ENCODE measurements at places on chromosomes 2 and 18.

DNA sequence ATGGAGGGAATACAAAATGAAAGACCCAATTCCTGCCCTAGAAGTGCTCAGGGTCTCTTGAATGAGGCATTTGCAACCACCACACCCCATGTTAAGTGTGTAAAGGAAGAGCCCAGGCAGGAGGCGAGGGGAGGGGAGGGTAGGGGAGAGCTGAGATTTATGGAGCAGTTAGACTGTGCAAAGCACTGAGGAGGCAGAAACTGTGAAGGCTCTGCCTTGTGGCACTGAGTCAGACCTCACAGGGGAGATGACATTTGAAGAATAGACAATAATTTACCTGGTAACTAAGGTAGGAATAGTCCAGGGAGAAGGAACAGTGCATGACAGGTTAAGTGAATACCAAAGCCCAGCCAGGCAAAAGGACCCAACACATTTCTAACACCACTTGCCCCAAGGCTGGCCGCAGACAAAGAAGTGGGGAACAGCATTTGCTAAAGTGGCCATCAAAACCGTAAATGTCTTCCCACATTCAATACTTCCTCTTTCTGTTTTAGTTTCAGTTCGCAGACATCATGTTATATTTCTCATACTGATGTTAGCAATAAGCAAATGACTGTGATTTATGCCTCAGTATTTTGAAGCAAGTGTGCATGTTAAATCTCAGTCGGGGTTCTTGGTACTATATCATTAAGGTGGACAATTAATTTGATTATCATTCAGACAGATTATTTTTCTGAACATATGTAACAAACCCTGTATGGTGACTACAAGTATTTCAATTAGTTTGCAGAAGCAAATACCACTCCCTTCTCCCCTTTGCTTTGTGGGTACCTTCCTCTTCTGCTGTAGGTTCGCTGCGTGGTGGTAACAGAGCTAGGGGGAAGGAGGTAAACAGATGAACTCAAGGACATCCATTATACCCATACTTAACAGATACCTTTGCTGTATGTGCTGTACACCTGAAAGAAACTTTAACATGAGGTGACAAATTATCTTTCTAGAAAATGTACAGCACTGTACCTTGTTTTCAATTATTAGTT lies 27.5 kb downstream of the CDH20 start:
- DNase-seq: no peak

- DNase-seq: no peak
Observed at GRCh38 chr2:38430196-38430595, 53.1 kb upstream of the ATL2 start.

DNA sequence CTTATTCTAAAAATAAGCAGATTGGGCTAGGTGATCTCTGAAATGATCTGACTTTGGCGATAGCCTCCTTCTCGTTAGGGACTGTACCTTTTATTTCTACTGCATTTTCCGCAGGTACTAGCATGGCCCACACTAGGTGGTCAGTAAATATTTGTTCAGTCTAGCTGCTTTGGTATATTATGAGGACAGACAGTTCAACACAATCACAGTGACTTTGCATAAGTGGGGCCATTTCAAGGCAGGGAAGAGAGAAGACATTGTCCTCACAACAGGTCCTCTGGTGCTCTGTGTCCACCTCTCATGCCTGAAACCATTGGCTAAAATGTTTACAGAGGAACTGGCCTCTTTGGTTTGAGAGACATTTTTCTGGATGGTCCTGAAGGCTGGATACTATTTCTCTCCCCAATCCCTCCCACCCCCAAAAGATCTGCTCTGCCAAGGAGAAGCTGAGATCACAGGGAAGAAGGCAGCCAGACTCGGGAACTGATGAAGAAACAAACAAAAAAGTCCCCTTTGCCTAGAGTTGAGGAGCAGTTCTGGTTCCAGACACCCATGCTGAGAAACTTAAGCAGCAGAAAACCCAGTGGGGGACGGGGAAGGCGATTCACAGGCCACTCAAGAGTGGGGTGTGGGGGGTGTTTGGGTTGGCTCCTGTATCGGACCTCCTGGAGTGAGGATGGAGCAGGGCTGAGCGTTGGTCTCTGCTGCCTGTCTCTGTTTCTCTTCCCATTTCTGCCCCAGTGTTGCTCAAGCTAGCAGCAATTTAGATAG lies 2.9 kb upstream of the TNP1 start:
- DNase-seq: no peak

- DNase-seq: no peak
Observed at GRCh38 chr2:8740136-8740535, 58.3 kb downstream of the ID2 start.

DNA sequence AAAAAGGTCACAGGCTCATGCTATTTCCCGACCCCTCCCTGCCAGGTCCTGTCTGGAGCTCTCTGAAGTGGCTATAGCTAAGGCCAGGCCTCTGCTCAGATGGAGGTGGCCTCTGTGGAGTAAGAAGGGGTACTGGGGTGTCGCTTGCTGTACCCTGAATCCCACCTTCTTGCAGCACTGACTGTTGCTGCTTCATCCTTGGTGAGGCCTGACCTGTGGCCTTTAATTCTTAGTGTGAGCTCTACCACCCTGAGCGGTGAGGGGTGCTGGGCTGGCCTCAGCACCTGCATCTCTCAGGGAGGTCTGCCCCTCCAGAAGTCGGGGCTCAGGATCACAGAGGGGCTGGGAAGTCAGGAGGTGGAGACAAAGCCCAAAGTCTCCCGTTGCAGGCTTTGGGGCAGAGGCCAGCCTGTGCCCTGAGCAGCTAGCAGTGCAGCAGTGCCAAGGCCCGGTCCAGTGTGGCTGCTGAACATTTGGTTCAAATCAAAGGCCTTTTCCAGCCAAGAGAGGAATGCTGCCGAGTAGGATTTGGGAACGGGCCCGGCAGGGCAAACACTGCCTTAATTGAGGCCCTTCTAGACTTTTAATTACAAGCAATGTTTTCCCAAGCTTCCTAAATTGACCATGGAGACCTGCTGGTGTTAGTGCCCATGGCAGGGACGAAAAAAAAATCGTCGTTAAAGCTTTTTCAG lies 133.5 kb upstream of the HAAO start:
- no peak for DNase-seq

DNA sequence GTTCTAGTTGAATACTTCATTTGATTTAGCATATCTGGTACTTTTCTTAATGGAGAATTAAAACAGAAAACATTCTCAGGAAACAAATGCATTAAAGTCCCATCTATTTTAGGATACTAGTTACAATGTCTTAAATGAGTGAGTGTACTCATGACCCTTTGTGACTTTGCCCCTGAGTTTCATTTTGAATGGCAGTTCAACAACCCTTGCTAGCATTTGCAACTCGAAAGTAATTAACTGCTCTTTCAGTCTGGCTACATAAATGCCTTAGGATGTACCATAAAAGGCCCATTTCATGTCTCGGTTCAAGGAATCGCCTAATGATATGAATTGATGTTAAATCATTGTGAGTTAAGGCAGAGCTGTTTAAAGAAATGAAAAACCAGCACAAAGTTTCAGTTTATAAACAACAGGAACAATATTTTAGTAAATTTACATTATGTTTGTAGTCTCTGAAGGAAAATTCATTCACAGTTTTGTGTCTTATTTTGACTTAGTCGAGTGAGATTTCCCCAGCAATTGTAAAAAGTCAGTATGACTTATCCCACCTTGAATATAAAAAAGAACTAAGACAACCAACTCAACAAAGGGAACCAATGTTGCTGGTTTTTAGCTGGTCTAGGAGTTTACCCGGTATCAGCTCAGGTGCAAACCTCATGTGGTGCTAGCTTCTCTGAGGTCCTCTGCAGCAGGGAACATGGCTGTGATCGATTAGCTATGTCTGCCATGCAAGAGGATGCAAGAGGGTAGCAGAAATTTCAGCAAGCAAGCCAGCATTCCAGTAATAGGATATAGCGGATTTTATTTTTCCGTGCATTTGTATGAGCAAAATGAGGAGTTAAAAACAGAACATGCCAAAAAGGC lies 386.2 kb downstream of the PTPRM start:
- no peak for DNase-seq

- no peak for DNase-seq
Observed at GRCh38 chr2:143762176-143762928, 633.1 kb downstream of the ARHGAP15 start.

DNA sequence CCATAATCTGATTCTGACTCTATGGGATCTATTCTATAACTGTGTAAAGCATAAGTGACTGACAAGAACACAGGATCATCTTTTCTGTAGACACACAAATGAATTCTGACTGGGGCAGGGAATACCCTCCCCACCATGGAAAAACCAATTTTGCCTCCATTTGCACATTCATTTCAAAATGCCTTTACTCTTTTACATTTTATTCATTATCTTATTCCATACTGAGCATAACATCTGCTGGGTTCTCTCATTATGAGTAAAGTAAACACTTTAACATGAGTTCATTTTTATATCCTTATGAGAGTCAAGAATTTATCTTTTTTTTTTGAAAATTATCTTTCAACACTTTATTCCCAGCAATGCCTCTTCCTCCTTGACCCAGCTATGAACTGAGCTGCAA lies 163.5 kb downstream of the RNF152 start:
- DNase-seq: no peak

DNA sequence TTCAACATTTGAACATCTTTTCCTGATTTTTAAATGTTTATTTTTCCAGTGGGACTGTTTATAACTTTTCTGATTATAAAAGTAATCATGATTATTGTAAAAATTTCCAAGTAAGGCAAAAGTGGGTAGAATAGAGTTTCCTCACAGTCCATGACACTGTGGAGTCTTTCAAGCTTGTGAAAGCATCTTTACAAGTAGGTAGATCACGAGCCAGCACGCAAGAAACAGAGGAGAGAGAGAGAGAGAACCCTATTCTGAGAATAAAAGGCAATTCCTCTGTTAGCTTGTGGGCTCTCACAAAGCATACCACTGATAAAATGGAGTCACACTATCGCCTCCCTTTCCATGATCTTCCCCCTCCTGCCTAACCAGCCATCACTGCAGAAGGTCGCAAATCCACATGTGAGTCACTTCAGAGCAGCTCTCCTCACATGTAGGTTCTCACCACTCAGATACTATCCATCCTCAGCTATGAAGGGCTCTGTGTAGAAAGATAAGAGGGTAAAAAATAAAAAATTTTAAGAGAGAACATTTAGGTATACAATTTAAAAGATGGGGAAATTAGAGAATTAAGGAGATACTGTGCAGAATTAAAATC lies 40.3 kb downstream of the AAK1 start:
- DNase-seq: no peak

GRCh38 chr2:239358062-239358754 lies 42.6 kb downstream of the HDAC4 start:
- DNase-seq: no peak

GRCh38 chr2:11203480-11203879 lies 48.2 kb downstream of the SLC66A3 start:
- no peak for DNase-seq

- no peak for DNase-seq
Observed at GRCh38 chr2:13666582-13667414, 950.1 kb downstream of the TRIB2 start.

DNA sequence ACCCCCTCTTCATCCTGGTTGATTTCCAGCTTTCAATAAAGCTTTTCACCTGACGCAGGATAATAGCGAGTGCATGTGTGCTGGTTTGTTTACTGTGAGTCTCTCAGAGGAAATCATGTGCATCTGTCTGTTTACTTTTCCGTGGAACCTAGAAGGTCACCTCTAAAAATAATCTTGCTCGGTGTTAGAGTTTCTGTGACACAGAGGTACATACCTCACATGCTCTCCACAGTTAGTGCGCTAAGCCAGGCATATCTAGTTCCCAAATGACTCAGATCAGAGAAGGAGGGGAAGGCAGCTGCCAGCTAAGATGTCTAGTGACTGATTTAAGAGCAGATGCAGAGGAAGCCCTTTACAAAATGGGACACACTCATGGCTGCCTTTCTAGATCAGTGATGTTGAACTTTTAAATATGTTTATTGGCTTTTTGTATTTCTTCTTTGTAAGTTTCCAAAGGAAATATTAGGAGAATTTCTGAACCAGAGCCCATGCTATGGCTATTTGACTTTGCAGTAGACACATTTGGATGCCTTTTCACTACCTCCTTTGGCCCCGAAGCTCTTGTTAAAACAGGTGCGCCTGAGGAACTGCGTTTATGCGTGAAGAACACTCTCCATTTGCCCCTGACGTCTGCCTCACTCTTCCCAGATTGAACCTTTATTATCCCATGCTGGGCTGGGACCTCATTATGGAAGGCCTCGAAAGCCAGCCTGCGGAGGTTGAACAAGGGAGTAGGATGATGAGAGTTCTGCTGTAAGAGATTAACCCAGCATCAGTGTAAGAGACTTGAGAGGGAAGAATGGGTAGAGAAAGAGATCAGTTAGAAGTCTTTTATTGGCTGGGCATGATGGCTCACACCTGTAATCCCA lies 145.6 kb downstream of the FAM161A start:
- no peak for DNase-seq

DNA sequence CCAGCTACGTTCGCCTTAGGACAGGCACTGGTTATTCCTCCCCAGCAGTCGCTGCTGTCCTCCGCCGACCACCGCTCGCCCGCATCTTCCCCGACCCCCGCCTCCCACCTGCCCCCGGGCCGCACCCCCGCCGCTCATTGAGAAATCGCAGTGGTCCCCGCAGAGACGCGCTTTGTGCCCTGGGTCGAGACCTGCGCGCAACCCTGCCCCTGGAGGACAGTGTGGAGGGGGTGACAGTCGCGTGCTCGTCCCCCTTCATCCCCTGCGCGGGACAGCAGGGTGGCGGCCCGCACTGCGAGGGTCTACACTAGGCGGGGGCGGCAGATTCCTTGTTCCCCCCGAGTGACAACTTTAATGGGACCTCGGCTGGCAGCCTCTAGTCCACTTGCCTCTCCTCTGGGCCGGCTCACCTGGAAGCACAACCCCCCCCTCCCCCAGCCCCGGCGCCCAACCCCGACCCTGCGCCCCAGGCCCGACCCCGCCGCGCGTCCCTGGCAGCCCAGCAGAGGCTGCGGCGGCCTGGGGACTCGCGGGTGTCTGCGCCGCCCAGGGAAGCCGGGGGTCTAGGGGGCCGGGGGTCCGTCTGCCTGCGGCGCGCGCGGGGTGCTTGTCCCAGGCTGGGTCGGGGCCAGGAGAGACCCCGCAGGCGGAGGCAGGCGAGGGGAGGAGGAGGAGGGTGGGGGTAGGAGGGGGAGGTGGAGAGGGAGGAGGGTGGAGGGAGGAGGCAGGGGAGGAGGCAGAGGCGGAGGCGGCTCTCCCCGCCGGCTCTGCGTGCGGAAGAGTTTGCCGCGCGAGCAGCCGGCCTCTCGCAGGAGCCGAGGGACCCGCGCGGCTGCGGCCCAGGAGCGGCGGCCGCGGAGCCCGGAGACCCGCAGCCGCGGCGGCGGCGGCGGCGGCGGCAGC lies at the start of gene NPAS2:
NPAS2 (plus strand) TSS at position 770 of the 903 bp plus-strand sequence. CDS start 84,616 bp downstream, outside the sequence.
- DNase-seq: no peak
